ENCODE measurements at places on chromosomes 16 and 17.

DNA sequence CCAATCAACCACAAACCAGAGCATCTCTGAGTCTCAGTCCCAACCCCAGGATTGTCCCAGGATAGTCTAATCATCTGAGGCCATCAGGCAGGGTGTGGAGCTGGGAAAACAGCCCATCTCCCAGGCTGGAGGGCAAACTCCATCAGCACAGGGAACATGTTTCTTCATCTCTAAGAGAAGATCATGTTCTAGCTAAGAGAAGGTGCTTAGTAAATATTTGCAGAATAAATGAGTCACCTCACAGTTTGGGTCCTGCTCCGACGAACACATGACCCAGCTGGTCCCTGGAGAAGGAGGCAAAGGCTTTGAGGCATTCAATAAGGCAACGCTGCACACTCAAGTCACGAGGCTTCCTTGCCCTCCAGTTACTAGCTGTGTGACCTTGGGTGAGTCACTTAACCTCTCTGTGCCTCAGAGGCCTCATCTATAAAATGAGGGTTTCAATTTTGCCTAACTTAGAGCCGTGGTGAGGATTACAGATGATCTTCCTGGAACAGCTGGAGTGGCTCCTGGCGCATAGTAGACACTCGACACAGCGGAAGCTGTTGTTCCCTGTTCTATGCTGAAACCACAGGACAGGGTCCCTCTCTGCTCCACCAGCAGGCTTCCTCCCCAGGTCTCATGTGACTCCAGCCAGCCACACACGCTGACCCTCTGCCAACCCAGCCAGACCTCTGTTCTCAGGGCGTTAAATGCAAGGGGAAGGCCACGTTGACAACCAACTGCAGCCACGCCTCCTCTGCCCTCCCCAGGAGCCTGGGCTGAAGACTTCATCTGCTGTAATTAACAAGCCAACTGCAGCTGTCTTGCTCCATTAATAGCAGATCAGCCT is 10.3 kb upstream of the RPL38 start:
- peak; percentile 10 for ATAC-seq

DNA sequence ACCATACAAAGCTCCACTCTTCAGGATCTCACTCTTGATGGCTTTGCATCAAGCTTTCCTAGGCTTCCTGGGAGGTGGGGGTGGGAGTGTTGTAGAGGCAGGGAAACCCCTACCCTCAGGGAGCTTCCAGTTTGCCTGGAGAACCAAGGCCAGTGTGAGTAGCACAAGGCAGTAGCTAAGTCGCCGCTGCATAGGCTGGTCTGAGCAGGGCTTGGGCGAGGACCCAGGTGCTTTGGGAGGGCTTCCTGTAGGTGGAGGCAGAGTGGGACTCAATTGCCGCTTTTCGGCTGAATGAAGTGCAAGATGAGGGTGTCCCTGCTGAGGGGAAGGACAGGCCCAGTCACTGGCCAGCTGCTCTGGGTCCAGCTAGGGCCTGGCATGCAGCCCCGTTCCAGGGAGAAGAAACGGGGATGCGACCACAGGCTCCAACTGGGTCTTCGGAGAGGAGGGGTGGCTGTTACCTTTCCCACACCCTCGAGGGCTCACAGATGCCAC is 3.9 kb downstream of the CD79B start:
- no peak for ATAC-seq

DNA sequence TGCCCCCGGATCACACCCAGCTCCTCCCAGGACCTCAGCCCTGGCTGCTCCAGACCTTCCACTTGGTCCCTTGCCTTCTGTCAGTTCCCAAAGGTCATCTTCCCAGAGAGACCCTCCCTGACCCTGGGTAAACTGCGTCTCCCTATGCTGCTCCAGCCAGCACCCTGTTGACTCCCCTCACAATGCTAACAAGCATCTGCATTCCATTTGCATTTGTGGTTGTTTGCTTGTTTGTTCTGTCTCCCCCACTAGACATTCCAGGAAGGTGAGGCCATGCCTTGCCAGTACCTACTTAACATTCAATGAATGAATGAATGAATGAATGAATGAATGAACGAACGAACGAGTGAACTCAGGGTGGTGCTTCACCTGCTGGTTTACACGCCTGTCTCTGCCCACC is 171.2 kb downstream of the WSCD1 start:
- ATAC-seq: no peak

DNA sequence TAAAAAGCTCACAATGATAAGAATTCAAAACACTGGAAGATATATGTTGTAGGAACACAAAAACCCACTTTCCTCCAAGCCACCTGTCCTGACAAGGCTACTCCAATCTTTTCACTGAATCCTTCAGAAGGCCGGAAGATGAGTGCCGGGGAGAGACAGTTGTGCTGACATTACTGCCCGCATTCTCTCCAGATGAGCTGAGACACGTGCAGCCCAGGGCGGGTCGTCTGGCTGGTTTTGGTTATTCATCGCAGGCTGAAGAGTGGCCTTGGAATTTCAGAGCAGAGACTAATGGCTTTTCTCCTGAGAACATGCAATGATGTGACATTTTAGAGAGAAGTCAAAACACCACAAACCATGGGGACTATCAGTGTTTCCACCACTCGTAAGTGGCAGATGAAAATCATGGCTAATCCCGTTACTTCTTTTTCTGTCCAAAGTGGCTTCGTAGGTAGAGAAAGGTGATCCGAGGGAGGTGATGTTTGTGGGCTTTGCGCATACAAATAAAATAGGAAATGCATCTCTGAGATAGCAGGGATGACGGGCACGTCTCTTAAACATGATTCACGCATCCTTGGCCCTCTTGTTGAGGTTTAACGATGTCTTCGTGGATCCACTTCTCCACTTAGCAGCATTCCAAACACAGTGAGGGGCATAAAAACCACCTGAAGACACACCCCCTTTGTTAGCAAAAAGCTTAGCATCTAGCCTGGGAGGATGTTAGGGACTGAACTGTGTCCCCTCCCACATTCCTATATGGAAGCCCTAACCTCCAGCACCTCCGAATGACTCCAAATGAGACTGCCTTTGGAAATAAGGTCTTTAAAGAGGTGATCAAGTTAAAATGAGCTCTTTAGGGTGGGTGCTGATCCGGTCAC is 134.0 kb downstream of the IRX3 start:
- no peak for ATAC-seq

DNA sequence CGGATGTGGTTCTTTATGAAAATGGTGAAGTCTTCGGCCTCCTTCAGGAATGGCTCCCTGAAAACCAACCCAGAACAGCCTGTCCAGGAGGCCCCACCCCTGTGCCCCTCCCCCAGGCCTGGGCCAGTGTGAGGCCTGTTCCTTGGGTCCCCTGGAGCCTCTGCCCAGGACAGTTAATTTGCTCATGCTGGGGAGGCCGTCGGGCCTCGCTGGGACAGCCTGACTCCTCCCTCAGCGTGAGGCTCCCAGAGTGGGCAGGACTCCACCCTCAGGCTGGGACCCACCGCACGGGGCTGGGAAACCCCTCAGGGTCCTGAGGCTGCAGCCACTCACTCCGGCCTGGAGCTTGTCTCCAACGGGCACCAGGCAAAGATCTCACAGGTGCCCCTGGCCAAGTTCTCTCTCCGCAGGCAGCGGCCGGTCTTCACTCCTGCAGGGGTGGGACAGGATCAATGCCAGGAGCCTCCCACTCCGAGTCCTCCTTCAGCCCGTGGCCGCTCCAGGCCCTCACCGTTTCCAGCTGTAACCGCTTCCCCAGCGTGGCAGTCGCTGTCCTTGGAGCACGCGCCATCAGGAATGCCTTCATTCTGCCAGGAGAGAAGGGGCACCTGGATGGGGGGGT is 5.8 kb downstream of the P2RX5 start:
- ATAC-seq: no peak

Measured in stimulated activated memory B cell treated with anti-CD40 and anti-IgM and Interleukin-4, amounts not matched to agents 10 μg/mL and 1 μg/mL and 100 μg/mL, for 72 hours (primary cell).